K562 (cell line): ENCODE measurements at places on chromosomes 13 and 19. TPM values are rescaled to one million over a fixed set of nuclear protein-coding genes. Genes with fewer than 3 reads are reported as not detected.

Gene ENOX1
- total RNA-seq = not detected in 2 replicates

Gene BEST2
- total RNA-seq = not detected in 2 replicates

Gene CRX
- not detected in 2 replicates for total RNA-seq

Gene DHRS12
- total RNA-seq = 1.1 and 1.2 TPM in 2 replicates

Gene MRPL4
- 198 and 204 TPM in 2 replicates for total RNA-seq

Gene FAM124A
- not detected in 2 replicates for total RNA-seq

Gene ZNF613
- total RNA-seq = 1.7 and 2.4 TPM in 2 replicates

Gene GPR183
- total RNA-seq = 2.3 TPM in 2 replicates

Gene CABP5
- total RNA-seq = not detected in 2 replicates

Gene PLIN3
- 75.1 and 75.6 TPM in 2 replicates for total RNA-seq

Gene GADD45B
- 2.9 and 3.1 TPM in 2 replicates for total RNA-seq

Gene KRI1
- 34.3 and 37.7 TPM in 2 replicates for total RNA-seq

Gene SELENOV
- total RNA-seq = 0.09 and 0.20 TPM in 2 replicates

Gene MUC16
- not detected in 2 replicates for total RNA-seq

Gene METTL21C
- total RNA-seq = not detected in 2 replicates

Gene ZNF528
- total RNA-seq = 1.4 and 2.0 TPM in 2 replicates

Gene NR2F6
- total RNA-seq = 95.9 and 97.5 TPM in 2 replicates

Gene ADAT3
- 15.1 and 15.6 TPM in 2 replicates for total RNA-seq

Gene LGI4
- total RNA-seq = 0.24 TPM in 1 of 2 replicates, not detected in the other

Gene CPB2
- 0.13 and 0.16 TPM in 2 replicates for total RNA-seq

Gene NLRP5
- total RNA-seq = 0.04 TPM in 1 of 2 replicates, not detected in the other

Gene ATXN8OS
- not detected in 2 replicates for total RNA-seq

Gene IQCN
- total RNA-seq = 0.07 and 0.16 TPM in 2 replicates

Gene IRGC
- total RNA-seq = not detected in 2 replicates

Gene ZNF497
- total RNA-seq = 0.89 and 0.96 TPM in 2 replicates

Gene C19orf38
- total RNA-seq = 0.18 and 0.29 TPM in 2 replicates

Gene GFY
- total RNA-seq = 0.11 TPM in 1 of 2 replicates, not detected in the other

Gene IL27RA
- 15.2 and 15.9 TPM in 2 replicates for total RNA-seq

Gene NBEA
- total RNA-seq = 0.07 and 0.16 TPM in 2 replicates

Gene FGF21
- not detected in 2 replicates for total RNA-seq

Gene OR7A5
- not detected in 2 replicates for total RNA-seq

Gene CLEC17A
- not detected in 2 replicates for total RNA-seq

Gene KLK4
- total RNA-seq = not detected in 2 replicates

Gene TTC9B
- not detected in 2 replicates for total RNA-seq

Gene PRR20E
- total RNA-seq = not detected in 2 replicates

Gene CYP2A6
- total RNA-seq = 0.31 and 0.65 TPM in 2 replicates

Gene CEACAM20
- total RNA-seq = not detected in 2 replicates

Gene AP3D1
- 72.3 and 86.1 TPM in 2 replicates for total RNA-seq

Gene FGF14
- total RNA-seq = not detected in 2 replicates

Gene MBD3L3
- not detected in 2 replicates for total RNA-seq

Gene FBXO46
- total RNA-seq = 32.6 and 36.1 TPM in 2 replicates

Gene ZNF254
- 14.2 and 14.5 TPM in 2 replicates for total RNA-seq

Gene NDFIP2
- total RNA-seq = 36.4 and 36.6 TPM in 2 replicates

Gene OR4F17
- not detected in 2 replicates for total RNA-seq
